ENCODE measurements at places on chromosomes 5 and 9.

DNA sequence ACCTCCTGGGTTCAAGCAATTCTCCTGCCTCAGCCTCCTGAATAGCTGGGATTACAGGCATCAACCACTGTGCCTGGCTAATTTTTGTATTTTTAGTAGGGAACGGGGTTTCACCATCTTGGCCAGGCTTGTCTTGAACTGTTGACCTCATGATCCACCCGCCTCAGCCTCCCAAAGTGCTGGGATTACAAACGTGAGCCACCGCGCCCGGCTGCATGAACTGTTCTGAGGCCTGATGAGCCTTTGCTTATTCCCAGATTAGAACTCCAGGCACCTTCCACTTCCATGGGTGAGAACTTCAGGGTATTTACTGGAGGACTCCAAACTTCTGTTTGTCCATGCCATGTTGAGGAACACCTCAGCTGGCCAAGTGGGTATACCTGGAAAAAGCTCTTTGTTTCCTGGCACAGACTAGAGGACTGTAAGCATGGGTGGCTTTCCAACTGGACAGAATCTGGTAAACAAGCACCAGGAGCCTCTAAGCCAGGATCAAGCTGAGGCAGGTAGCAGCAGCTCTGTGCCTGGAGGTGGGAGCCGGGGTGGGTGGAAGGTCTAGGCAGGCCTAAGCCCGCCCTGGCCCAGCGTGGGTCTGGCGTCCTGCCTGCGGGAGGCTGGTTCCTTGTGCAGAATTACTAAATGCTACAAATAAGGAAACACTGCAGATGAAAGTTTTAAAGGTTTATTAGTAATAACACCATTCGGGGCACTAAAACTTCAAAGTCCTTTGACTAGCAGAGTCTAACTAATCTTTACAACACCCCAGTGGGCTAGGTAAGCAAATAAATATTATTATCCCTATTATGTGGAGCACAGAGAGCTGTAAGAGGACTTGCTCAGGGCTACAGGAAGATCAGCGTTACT lies 78.4 kb downstream of the SEMA5A start:
- DNase-seq = no peak

DNA sequence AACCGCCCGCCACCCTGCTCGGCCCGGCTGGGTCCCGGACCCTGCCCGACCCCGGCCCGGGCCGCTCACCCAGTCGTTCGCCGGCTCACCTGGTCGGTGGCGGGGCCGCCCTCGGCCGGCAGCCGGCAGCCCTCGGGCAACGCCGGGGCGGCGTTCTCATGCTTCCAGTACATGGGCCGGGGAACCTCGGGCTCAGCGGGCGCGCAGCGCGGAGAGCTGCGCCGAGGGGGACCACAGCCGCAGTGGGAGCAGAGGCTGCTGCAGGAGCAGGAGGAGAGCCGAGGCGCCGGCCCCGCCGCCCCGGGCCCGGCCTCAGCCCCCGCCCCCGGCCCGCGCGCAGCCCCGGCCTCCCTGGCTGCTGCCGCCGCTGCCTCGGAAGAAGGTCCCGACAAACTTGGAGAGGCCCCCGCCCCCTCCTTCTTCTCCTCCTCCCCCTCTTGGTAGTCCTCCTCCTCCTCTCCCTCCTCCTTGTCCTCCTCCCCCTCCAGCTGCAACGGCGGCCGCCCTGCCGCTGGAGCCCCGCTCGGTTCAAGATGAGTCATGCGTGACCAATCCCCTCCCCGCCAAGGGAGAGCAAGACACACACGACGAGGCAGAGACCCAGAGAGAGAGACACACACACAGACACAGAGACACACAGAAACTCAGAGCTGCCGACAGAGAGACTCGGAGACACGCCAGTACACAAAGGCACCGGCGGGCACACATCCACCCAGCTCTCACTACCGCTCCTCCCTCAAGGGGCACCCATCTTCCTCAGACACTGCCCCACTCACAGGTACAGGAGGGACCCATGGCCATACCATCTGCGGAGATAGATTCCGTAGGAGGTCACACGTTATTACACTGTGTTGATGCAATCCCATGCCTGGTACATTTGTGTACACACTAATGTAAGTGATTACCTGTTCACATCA lies at the start of gene LHX6:
LHX6 (minus strand) TSS at position 390 of the 917 bp plus-strand sequence; CDS start at position 173, 217 bp downstream.
- DNase-seq = no peak

DNA sequence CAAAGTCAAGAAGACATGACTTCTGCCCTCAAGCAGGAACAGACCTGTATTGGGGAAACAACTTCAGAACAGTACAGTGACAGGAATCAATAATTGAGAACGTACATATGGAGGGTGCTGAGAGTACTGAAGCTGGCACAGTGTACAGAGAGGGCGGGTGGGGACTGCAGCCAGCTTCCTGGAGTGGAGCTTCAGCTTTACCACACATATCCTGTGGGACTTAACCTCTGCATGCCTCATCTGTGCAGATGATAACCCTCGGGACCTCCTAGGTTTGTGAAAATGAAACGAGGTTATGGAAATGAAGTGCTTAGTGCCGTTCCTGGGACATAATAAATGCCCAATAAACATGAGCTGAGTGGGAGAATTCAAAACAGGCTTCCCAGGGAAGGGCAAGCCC lies 22.1 kb upstream of the RARS1 start:
- no peak for DNase-seq

- no peak for DNase-seq
These were observed 116.8 kb upstream of the PDE4D start for GRCh38 chr5:60010328-60010727.

- DNase-seq = no peak
These were observed 31.9 kb downstream of the FAM240B start for GRCh38 chr9:38687992-38688391.

- DNase-seq = no peak
These were observed 66.3 kb downstream of the RAPGEF1 start for GRCh38 chr9:131673531-131673930.

GRCh38 chr5:116989995-116990394 lies 415.4 kb upstream of the SEMA6A start:
- no peak for DNase-seq

GRCh38 chr5:156402387-156402921 lies 75.5 kb downstream of the SGCD start:
- DNase-seq = no peak

- DNase-seq = no peak
These were observed 172.8 kb upstream of the PITX1 start for GRCh38 chr5:135206862-135207261.

DNA sequence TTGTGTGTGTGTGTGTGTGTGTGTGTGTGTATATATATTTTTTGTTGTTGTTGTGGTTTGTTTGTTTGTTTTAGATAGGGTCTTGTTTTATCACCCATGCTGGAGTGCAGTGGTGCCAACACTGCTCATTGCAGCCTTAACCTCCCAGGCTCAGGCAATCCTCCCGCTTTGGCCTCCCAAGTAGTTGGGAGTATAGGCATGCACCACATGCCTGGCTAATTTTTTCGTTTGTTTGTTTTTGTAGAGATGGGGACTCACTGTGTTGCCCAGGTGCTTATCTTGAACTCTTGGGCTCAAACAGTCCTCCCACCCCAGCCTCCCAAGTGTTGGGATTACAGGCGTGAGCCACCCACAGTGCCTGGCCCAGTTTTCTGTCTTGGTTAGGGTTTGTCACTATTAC lies 77.3 kb downstream of the GAPVD1 start:
- DNase-seq = no peak

- no peak for DNase-seq
These were observed 263.1 kb upstream of the RGMB start for GRCh38 chr5:98510143-98510985.

GRCh38 chr9:102700936-102701335 lies 294.2 kb upstream of the CYLC2 start:
- no peak for DNase-seq

GRCh38 chr5:14143841-14144585 lies 871 bp downstream of the TRIO start:
- DNase-seq = no peak

GRCh38 chr9:114304416-114305188 lies 18.3 kb upstream of the ORM1 start:
- DNase-seq = no peak

DNA sequence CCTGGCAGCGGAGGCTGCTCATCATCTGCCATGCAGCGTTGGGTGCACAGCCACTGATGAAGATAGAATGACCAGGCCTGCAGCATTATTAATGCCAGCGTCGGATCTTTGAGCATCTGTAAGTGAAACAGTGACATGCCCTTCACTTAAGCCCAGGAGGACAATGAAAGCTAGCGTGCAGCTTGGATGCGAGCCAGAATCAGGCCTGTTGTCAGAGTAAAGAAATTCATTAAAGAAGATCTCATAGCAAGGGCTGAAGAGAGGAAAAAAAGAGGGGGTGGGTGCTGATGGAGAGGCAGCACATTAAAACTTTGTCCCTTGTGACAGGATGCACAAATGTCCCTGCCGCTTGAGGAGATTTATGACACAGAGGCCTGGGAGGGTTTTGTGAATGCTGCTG lies 186.1 kb upstream of the MAST4 start:
- DNase-seq = no peak

DNA sequence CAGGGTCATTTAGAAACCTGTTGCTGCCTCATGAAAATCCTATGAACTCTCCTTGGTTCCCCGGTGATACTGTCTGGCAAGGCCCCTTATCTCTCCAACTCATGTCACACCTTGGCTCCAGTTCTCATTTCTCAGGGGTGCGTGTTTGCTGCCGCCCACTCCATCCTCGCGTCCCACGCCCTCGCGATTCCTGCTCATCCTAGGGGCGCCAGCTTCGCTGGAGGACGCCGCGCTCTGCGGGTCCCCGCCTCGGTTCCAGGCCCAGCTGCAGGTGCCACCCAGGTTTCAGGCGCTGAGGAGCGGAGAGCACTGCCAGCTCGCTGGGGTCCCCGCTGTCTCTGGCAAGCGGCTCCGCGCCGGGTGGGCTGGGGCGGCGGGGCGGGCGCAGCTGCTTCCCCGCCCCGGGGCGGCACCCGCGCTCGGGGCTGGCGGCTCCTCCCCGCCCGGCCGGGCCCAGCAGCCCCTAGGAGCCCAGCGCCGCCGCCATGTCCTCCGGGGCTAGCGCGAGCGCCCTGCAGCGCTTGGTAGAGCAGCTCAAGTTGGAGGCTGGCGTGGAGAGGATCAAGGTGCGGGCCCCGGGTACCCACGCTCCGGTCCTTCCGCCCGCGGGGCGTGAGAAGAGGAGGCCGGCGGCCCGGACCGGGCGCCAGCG lies at the start of gene GNG10:
GNG10 (plus strand) TSS at position 456 of the 652 bp plus-strand sequence; CDS start at position 486, 30 bp downstream.
- no peak for DNase-seq

DNA sequence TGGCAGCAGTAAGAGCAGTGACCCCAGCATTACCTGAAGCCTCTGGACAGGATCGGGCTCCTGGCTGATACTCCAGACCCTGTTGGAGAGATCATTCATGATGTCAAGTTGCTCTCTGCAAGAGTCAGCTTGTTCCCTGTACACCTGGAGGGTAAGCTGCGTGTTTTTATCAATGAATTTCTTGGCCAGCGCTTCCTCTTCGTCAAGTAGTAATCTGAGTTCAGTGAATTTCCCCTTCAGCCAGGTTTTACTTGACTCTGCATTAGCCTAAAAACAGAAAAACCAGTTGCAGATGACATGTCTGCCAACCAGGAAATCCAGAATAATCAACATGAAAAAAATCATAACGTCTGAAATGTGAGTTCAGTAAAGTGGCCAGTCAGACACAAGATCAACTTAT lies 19.1 kb downstream of the TRIM14 start:
- DNase-seq = no peak

- no peak for DNase-seq
These were observed 174.3 kb downstream of the SYK start for GRCh38 chr9:90975781-90976538.

- DNase-seq = no peak
These were observed 56.2 kb downstream of the SSBP2 start for GRCh38 chr5:81694726-81695125.

DNA sequence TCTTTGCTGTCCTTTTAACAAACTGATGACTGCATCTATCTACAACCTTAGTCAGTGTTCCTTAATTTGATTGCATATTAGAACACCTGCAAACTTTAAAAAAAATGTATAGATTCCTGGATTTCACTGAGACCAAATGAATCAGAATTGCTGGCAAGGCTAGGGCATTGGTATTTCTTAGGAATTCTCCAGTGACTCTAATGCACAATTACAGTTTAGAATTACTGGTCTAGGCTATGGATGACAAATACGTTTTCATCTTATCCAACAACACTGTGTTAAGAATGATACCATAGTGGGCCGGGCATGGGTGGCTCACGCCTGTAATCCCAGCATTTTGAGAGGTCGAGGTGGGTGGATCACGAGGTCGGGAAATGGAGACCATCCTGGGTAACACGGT lies 545.9 kb upstream of the RIOK2 start:
- DNase-seq = no peak

DNA sequence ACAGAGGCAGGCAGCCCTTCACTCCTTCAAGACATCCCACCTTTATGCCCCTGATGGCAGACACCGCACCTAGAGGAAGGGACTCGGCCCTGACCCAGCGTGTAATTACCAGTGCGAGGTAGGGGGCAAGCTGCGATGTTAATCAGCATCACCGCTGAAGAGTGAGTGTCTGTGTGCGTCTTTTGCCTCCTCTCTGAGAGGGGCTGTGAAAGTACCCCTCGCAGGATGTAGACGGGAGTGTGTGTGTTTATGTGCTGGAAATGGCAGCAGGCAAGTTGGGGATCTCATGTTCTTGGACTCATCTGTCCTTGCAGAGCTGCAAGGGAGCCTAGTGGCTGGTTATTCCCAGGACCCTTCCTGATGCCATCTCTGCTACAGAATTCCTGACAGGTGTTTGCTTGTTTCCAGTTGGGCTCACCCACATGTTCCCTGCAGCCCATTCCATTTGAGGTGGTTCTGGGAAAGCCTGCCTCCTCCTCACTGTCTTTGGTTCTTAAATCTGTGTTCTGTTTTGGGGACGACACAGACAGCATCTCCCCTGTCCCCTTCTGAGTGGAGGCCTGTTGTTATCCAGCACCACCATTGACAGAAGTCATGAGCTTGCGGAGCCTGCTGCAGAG lies 70.5 kb downstream of the ZNF618 start:
- DNase-seq = no peak

DNA sequence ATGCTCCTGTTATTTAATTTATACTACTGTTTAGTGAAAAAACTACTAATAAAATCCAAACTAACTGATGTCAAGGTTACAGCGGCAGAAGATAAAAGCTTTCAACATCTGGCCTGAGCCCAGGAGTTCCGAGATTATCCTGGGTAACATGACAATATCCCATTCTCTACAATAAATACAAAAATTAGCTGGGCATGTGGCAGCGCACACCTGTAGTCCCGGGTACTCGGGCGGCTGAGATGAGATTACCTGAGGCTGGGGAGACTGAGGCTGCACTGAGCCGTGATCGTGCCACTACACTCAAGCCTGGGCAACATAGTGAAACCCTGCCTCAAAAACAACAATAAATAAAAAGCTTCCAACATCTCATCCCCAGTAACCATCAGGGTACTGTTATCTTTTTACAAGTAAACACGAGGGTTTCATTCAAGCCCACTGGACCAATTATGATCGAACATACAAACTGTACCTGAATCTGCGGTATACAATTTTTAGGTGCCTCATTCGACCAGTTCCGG lies 1.3 kb downstream of the RPL37 start:
- DNase-seq = no peak

- DNase-seq = no peak
These were observed 34.7 kb downstream of the ITGA1 start for GRCh38 chr5:52822437-52822836.

GRCh38 chr5:149793256-149793550 lies 63.1 kb downstream of the PPARGC1B start:
- DNase-seq = no peak

- peak; percentile 20 for DNase-seq
These were observed 365.7 kb downstream of the SPATA31D1 start for GRCh38 chr9:82354279-82354659.

GRCh38 chr9:12819436-12820185 lies 44.8 kb downstream of the LURAP1L start:
- DNase-seq = no peak

GRCh38 chr5:107830750-107831149 lies 160.0 kb upstream of the EFNA5 start:
- DNase-seq = no peak
